Inflammatory macrophage treated with lipopolysaccharide for 4 hours (primary cell): ENCODE measurements at places on chromosomes 4 and X.
A peak's percentile ranks its signal among the peaks of the same experiment; 100 is the strongest.

DNA sequence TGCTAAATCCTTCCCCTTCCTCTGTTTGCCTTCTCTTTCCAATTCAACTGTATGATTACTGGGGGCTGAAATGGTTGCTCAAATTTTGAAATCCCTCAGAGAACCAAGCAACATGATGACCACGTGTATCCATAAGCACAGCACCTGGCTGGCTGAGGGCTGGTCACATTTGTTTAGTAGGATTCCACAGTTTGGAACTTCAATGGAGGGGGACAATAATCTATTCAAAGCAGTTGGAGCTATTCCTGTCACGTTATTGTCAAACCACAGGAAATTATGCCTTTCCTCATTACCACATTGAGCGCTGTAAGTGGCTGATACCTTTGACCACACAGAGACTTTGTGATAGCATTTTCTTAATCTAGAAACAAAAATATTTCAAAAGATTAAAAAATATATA lies 7.0 kb downstream of the TMSB4X start:
- DNase-seq, result no peak

DNA sequence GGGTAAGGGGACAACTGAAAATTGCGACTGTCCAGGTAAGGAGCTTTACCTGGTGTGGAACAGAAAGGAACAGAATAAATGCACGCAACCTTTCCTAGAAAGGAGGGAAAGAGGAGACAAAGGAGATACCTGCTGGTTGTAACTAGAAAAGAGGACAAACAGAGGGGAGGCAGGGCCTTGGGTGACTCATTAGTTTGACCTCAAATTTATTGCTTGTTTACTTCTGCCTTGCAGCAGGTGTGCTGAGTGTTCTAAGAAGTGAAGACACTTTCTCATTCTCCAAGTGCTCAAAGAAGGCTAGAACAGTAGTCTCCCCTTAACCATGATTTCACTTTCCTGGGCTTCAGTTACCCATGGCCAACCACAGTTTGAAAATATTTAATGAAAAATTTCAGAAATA lies 123.1 kb upstream of the BOD1L1 start:
- DNase-seq, result no peak

DNA sequence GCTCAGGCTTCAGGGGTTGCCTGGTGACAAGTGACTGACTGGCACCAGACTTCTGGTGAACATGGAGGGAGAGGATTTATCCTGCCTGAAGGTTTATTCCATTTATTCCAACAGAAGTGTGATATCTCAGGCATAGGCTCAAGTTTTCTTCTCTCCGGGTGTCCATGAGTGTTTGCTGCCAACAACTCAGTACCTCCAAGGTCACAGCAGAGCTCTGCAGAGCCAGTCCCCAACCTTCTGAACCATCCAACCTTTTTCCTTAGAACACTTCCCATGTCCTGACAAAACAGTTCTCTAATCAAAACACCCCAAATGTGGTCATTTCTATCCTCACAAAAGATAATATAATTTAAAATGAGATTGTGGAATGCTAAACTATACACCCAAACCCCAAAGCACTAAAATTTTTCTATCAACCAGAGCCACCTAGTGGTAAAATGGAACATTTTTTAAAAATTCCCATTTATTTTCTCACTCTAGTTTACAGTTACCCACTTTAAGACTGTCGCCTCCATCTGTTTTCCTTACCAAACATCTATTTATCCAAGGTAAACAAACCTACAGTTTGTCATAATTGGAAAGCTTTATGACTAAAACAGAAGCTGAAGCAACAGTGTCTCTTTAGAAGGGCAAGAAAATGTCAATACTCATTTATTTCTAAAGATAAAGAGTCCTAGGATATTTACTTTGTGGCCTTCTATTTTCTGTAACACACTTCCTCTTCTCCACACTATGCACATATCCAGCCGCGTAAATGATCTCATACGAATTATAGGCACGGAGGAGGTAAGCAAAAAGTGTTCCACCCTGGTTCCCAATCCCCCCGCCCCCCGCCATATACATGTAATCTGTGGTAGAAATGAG lies 39.5 kb downstream of the TMEM154 start:
- DNase-seq, result peak; percentile 38

DNA sequence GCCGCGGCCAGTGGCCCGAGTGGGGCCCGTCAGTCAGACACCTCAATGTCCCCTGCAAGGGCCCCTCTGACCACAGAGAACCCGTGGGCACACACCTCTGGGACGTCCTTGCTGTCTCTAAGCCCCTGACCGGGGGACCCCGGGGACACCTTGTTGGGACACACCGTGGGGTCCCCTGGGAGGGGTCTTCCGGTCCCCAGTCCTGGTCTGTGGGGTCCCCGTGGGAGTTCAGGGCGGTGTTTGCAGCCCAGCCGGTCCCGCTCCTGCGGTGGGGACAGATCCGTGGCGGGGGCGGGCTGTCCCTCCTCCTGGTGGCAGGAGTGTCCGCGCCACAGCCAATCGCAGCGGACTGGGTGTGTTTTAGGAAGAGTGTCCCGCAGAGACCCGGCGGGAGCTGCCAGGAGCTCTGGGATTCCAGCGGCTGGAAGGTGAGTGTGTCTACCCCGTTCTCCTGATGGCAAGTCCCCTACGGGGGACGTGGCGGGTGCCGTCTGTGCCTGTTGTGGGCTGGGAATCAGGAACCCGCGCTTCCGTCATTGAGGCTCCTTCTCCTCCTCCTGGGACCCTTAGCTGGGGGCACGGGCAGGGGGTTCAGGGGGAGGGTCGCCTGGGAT lies 5.1 kb upstream of the PLCXD1 start:
- peak; percentile 72 for DNase-seq

DNA sequence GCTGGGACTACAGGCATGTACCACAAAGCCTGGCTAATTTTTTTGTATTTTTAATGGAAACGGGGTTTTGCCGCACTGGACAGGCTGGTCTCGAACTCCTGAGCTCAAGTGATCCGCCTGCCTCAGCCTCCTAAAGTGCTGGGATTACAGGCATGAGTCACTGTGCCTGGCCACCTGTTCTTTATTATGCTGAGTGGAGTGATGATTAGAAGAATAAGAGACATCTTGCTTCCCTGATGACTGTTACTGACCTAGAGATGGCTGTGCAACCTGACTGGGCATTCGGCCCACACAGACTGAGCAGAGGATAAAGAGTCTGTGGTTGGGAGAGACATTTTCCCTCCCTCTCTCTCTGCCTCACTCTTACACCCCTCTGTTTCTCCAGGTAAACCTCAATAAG lies 56.7 kb downstream of the SPINK2 start:
- DNase-seq, result no peak

GRCh38 chr4:95049551-95050233 lies 291.9 kb downstream of the BMPR1B start:
- no peak for DNase-seq

GRCh38 chr4:163391756-163392155 lies 48.1 kb downstream of the NPY5R start:
- DNase-seq, result no peak

GRCh38 chr4:170005472-170005871 lies 20.7 kb downstream of the MFAP3L start:
- DNase-seq, result no peak

DNA sequence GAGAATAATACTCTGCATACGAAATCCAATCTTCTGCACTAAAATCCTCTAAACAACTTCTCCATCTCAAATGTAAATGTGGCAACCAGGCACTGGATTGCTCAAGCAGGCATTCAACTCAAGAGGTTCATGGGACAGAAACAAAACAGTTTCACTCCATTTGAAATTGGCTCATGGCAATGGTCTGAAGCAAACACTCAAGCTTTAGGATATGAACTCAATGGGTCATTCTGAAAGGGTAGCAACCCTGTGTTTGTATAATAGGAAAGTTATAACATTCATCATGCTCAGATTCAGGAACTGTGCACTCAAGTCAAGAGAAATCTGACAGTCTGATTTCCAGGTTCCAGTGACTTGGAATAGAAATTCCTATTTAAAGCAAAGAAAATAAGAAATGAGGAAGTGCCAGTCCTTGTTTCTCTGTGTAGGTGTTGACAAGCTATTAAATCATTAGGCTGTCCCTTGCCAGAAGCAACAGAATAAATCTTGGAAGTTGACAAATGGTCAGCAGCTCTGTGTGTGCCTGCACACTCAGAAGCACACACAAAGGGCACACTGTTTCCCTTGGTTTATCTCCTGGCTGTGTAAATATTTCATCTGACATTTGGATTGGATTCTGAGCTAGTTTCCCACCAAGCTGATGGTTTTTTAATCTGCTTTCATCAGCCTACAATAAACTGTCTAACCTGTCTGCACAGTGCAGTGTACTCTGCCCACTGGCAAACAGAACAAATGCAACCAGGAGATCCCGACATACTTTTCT lies 75.9 kb upstream of the CITED1 start:
- DNase-seq, result peak; percentile 67

- DNase-seq, result no peak
Observed at GRCh38 chrX:39264023-39264422, 462.8 kb downstream of the MID1IP1 start.

- DNase-seq, result peak; percentile 89
Observed at GRCh38 chrX:150982788-150983520, at the start of gene HMGB3. HMGB3 (plus strand) TSS chrX:150983335; CDS start chrX:150985600, 2,265 bp downstream.

- peak; percentile 55 for DNase-seq
Observed at GRCh38 chr4:103934178-103934789, 214.5 kb upstream of the TACR3 start.

GRCh38 chr4:850323-850945 lies 24.5 kb upstream of the CPLX1 start:
- DNase-seq, result no peak

GRCh38 chrX:54411732-54412131 lies 28.5 kb upstream of the TSR2 start:
- DNase-seq, result no peak

DNA sequence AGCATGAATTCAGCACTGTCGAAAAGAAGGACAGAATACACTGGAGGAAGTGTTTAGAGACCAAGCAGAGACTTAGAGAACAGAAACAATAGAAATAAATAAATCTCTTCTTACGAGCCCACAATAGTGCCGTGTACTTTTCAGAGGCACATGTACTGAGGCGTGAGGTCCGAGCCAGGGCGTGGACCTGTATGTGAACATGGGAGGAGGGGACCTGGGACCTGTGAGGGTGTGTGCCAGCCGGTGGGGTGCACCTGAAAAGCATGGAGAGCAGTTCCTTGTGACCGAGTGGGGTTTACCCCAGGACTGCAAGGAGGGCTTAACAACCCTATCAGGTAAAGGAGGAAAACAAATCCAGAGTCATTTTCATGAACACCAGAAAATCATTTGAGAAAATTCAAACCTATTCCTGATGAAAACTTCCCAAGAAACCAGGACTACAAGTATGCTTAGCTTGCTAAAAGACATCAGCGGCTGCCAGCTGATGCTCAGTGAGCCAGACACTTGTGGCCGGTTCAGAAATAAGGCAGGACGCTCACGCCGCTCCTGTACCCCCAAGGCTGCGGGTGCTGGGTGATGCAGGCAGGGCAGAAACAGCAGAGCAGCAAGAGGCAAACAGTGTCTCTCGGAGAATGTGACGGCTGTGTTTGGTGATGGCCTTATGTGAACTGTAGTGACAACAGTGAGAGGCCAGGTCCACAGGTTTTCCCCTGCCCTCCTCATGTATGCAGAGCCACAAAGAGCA lies 37.1 kb downstream of the NELFA start:
- DNase-seq, result no peak

DNA sequence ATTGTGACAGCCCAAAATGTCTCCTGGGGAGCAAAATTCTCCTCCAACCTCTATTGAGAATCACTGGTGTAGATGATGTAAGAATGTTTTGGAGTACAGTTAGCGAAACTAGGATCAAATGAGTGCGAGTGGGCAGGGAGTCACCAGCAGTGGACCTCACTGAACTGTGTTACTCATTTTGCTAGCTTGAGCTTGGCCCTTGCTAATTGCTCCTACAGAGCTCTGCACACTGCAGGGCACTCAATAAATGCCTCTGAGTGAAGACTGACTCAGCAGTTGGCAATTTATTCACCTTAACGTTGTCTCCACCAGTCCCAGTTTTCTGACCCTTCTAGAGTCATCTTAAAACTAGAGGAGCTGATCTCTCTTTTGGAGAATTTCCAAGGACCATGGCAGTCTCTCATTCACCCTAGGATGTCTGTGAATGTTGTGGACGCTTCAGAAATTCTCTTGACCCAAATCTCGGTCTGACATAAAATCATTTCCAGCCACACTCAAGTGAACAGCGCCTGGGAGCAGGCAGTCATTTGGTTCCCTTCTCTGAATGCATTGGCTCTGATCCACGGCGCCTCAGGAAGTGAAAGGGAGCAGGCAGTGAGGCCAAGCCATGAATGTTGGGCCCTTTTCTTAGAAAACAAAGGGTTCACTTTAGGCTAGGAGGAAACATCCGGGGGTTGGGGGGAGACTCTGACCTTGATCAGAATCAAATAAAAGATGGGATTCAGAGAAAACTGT lies 148.1 kb downstream of the NWD2 start:
- DNase-seq, result peak; percentile 75
